Ovary (tissue), 10 donors: ENCODE measurements at places on chromosomes 3 and 15. TPM values are rescaled to one million over a fixed set of nuclear protein-coding genes. Genes with fewer than 3 reads are reported as not detected.

The NEK10 gene
- polyA plus RNA-seq: 0.92 TPM

The STX19 gene
- not detected for polyA plus RNA-seq

DNA sequence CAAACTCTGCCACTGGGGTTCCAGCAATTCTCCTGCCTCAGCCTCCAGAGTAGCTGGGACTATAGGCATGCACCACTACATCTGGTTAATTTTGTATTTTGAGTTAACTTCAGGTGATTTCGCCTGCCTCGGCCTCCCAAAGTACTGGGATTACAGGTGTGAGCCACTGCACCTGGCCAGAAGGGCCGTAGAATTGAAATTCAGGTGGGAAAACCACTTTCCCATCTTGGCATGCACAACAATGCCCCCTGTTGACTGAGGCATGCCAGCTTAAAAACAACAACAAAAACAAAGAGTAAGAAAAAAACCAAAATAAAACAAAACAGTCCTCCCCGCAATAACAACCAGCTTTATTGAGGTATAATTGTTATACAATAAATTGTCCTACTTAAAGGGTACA is 32.6 kb upstream of the RAB11A start:
- no peak for DNase-seq

- DNase-seq: no peak
Observed at GRCh38 chr3:175163686-175164085, 304.6 kb downstream of the NAALADL2 start.

GRCh38 chr3:72474775-72475174 is 373.5 kb downstream of the SHQ1 start:
- DNase-seq: no peak

DNA sequence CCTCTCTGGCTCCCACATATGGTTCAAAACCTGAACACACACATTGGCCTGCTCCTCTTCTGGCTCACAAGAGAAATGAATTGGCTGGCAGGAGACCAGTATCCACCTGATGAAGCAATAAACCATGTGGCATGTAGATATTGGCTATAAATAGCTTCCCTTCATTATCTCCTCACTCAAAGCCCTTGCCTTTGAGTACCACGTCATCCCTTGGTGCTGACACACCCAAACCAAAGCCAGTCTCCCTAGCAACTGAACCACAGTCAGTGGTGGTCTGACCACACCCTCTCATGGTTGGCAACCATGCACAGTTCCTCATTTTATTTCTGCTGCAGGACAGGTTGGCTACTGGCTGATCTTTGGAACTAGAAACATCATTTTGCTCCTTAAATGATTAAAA is 98.8 kb downstream of the ZNF621 start:
- no peak for DNase-seq

DNA sequence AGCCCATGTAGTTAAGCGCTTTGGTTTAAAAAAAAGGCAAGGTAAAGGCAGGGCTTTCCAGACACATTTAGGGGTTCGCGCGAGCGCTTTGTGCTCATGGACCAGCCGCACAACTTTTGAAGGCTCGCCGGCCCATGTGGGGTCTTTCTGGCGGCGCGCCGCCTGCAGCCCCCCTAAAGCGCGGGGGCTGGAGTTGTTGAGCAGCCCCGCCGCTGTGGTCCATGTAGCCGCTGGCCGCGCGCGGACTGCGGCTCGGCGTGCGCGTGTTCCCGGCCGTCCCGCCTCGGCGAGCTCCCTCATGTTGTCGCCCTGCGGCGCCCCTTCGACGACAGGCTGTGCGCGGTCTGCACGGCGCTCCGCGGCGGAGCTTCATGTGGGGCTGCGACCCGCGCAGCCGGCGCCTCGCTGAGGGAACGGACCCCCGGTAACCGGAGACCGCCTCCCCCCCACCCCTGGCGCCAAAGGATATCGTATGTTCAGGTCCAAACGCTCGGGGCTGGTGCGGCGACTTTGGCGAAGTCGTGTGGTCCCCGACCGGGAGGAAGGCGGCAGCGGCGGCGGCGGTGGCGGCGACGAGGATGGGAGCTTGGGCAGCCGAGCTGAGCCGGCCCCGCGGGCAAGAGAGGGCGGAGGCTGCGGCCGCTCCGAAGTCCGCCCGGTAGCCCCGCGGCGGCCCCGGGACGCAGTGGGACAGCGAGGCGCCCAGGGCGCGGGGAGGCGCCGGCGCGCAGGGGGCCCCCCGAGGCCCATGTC is 927 bp downstream of the SMAD6 start:
- peak; percentile 53 for DNase-seq

DNA sequence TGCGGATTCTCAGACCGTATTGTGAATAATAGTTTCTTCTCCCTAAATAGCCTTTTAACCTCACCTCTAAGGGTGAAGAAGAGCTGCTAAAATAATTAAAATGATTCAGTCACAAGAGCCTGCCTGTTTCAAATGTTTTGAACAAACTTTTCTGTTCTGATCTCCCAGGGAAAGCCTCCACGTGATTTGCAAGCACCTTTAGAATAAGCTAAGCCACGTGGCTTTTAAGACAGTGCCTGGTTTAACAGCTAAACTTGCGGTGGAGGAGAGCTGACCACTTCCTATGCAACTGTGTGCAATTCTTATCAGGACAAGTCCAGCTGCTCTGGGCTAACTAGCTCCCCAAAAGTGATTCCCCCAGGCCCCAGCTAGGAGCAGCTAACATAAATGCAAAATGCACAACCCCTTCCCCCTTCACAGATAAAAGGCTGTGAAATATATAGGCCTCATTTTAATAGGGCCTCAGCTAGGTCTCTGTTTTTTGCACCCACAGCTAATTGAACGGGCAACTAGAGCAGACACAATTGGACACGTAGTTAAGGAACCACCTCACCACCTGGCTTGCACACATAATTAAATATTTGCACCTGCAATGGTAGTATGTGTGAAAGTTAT is 401.2 kb upstream of the NR2F2 start:
- no peak for DNase-seq

DNA sequence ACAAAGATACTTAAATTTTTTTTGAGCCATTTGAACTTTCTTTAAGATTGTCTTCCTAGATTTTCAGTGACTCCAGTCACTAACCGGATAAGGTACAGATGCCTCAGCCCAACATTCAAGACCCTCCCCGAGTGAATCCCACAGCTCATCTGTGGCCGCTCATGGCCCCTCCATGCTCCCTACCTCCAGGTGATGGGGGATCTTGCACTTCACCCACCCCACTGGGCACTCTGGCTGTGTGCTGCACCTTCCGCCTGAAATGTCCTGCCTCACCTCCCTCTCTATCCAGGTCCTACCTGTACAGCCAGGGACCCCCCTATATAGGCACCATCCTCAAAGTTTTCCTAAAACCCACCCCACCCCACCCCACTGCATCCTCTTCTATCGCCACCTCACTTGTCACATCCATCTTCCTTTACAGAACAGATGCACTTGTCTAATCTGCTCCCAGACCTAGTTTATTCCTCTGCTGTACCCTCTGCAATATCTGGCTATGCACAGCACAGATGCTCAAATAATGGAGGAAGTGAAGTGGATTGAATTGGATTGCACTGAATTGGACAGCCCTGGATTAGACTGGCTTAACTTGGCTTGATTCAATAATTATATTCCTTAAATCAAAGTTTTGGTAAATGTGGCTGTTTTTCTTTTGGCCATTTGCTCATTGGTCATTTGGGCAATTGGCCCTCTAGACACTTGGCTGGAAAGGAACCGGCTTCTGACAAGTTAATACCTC is 24.5 kb downstream of the NTRK3 start:
- no peak for DNase-seq

DNA sequence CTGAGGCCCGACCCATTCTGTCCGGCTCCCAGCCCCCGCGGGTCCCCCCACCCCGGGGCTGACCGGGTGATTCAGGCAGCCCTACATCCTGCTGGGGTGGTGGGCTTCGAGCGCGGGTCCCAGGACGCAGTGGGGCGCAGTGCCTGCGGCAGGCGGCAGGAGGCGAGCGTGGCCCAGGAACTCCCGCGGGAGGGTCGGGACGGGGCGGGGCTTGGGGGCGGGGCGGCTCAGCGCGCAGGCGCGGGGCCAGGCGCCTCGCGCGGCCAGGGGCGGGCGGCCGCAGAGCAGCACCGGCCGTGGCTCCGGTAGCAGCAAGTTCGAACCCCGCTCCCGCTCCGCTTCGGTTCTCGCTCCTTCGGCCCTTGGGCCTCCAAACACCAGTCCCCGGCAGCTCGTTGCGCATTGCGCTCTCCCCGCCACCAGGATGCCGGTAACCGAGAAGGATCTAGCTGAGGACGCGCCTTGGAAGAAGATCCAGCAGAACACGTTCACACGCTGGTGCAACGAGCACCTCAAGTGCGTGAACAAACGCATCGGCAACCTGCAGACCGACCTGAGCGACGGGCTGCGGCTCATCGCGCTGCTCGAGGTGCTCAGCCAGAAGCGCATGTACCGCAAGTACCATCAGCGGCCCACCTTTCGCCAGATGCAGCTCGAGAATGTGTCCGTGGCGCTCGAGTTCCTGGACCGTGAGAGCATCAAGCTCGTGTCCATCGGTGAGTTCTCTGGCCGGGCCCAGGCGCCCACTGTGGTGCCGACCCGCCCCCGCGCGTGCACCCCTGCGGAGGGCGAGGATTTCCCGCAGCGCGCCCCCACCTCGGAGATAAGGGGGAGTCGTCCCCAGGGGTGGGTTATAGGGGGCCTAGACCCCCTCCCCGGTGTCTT is at the start of gene FLNB:
Gene FLNB (plus strand): TSS at position 282 of the 885 bp plus-strand sequence. CDS start 143 bp downstream, at position 425.
- peak; percentile 87 for DNase-seq

GRCh38 chr3:99872923-99873254 is 55.2 kb downstream of the CMSS1 start:
- DNase-seq: no peak
